Activated CD8-positive, alpha-beta memory T cell treated with anti-CD3 and anti-CD28 coated beads for 1 hour (primary cell): ENCODE measurements at places on chromosomes 4 and X.

DNA sequence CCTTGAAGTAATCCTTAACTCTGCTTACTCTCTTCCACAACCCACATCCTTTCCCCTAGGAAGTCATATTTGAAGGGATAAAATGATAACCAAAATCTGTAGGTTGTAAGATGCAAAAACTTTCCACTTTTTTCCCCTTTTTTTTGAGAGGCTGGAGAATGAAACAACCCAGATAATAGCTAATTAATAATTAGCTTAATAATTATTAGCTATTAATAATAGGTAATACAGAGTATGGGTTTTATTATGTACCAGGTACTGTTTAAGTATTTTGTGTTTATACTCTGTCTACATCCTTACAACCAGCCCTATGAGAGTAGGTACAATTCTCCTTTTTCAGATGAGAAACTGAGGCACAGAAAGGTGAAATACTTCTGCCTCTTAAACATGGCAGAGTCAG is 9.4 kb downstream of the GPR119 start:
- no peak for DNase-seq

- no peak for DNase-seq
Observed at GRCh38 chr4:170672381-170672965, 582.7 kb upstream of the AADAT start.

GRCh38 chr4:48085821-48086589 is 48.0 kb downstream of the TXK start:
- DNase-seq = no peak

- no peak for DNase-seq
Observed at GRCh38 chrX:101347859-101348451, 587 bp downstream of the TIMM8A start.

DNA sequence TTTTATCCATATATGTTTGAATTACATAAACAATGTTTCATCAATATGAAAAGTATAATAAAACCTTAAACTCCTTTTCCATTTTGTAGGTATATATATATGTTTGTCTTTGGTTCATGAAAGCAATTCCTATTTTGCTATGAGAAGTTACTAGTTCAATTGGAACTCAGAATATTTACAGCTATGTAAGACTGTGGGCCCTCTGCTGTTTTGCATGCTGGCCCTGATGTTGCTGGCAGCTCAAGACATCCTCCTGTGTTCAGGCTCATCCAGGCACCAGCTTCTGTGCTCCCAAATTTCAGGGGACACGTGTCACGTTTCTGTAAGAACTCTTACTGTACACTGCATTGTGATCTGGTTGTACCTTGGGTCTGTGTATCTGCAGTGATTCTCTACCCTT is 38.7 kb upstream of the OTUD4 start:
- DNase-seq = no peak

DNA sequence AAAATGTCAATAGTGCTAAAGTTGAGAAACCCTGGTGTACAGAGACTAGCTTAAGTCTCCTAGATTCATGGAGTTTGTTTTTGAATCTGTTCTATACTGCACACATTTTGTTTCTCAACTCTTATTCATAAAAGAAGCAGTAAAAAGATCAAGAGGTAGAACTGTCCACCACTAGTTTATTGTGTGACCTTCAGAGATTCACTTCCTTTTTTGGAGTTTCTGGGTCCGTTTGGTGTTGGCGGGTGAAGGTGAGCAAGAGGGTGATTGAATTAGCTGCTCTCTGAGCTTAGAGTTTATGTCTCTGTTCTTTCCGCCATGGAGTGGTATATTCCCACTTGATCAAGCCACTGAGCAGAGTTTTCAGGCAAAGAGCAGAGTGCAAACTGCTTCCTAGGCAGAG is 21.4 kb upstream of the PLAC1 start:
- no peak for DNase-seq

DNA sequence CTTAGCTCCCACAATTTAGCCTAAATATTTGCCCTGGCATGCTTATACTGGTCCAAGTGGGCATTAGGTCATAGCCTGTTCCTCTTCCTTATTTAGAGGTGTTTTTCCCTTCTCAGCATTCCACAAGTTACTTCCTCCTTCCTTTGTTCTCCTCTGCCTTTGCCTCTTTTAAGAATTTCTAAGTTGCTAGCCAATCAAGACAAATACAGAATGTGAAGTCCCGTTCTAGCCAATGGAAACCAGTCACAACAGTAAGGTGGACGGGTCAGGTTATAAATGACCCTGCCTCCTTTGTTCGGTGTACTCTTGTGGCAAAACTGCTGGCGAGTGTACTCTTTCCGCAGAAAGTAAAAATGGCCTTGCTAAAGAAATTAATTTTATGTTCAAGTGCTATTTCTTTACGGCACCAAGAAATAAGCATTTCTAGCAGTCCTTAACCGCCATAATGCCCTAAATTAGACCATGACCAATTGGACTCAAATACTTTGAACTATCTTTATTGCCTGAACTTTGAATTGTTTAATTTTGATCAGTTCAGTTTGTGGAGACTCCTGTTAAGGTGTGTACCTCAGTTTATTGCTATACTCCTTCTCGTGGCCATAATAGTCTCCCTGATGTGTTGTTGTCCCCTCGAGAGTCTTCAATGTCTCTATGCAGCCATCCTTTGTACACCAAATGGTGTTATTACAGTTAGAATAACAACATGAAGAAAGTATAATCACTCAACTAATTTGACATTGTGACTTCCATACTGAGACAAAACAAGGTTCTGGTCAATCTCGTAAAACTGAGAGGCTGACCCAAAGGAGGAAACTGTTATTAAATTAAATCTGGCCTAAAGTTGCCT is 1.6 kb upstream of the HADH start:
- DNase-seq = no peak

GRCh38 chrX:39418731-39419638 is 617.7 kb downstream of the MID1IP1 start:
- DNase-seq = no peak

DNA sequence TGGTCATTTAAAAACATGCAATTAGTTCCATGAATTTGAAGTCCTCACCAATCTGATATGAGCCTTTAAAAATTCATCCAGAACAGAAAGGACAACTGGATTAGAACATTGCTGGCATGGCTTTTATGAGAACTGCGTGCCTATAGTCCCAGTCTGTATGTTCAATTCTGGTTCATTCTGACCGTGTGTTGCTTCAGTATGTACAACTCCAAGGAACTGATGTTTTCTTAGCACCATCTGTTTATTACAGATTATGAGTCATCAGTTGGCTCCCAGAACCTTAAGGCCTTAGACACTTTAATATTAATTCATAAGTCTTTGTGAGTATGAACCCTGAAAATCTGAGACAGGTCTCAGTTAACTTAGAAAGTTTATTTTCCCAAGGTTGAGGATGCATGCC is 115.0 kb downstream of the CEP44 start:
- DNase-seq = no peak

DNA sequence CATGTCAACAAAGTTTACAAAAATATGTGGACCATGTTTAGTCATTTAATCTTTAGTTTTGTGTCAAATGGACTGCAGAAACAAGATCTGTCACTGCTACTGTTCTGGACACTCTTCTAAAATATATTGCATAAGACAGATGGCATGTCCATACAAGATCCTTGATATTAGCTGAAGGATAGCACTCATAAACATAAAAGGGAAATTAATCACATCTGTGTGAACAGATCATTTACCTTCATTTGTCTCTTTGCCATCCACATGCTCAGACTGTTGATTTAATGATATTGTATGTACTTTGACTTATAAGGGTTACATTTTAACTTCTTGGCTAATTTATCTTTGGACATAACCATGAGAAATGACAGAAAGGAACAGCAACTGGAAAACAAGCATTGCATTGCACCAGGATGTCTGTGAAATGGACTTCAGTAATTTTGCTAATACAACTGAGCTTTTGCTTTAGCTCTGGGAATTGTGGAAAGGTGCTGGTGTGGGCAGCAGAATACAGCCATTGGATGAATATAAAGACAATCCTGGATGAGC is at the start of gene UGT2B7:
Gene UGT2B7, plus strand, starts transcription at position 364 of the 546 bp plus-strand sequence. Its CDS starts 47 bp downstream, at position 411.
- no peak for DNase-seq
